ENCODE measurements at places on chromosomes 1 and 21.

GRCh38 chr1:212612041-212612961 lies 3.7 kb downstream of the ATF3 start:
- no peak for DNase-seq

- peak; percentile 6 for DNase-seq
Measured at GRCh38 chr1:184691719-184692324, 62.8 kb downstream of the EDEM3 start.

DNA sequence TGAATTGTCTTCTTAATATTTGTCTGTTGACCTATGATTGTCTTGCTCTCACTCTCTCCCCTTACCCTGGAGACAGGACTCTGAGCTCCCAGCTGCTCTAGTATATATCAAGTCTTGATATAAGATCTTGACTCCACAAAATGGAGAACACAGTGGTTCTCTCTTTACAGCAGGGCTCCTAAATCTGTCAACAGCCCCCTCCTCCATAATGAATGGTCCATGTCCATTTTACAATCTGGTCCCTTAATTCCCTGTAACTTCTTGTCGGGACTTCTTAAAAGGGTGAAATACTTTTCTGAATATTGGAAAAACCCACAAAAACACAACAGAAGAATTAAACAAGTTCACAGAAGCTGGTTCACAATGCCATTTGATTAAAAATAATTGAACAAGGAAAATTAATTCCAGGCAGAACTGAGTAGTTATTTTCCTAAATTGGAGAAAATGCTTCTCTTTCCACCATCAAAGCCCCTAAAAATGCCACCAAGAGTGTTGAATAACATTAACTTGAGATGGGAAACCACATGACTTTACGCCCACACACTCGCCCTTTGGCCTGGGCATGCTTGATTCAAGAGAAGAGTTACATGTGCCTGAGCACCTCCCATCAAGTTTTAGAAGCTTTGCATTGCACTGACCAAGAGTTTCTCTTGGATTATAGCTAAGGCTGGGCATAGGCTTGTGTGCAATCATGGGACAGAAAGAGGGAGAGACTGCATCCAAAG lies 109.8 kb downstream of the TOMM20 start:
- DNase-seq: no peak

GRCh38 chr1:84037758-84038611 lies 39.1 kb upstream of the TTLL7 start:
- DNase-seq: no peak

DNA sequence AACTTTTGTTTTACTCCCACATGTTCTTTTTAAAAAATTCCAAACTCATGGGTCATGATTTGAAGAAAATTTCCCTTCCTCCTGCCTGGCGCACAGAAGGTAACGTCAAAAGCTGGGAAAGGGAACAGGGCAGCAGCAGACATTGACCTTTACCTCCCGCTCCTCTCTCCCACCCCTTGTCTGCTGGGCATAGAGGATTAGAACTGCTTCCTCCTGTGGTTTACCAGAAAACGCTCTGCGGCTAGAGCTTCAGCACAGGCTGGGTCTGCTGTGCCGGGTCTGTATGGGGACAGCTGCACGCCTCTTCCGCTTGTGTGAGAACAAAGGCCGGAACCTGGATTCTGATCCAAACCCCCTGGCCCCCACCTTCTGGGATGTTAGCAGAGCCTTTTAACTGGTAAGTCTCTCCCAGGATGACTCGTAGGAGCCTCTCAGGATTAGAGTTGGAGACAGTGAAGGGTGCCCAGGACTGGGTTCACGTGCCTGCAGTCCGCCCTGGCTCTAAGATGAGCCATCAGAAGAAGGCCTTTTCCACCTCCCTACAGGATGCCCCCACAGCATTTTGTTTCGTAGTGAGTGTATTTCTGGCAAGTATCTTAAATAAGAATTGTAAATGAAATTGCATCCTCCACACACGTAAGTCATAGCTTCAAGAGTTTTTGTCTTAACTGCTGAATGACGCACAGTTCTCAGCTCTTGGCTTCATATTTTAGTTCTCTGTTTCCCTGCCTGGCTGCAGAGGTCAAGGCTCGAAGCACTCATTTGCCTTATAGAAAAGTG lies 5.2 kb downstream of the H6PD start:
- no peak for DNase-seq

DNA sequence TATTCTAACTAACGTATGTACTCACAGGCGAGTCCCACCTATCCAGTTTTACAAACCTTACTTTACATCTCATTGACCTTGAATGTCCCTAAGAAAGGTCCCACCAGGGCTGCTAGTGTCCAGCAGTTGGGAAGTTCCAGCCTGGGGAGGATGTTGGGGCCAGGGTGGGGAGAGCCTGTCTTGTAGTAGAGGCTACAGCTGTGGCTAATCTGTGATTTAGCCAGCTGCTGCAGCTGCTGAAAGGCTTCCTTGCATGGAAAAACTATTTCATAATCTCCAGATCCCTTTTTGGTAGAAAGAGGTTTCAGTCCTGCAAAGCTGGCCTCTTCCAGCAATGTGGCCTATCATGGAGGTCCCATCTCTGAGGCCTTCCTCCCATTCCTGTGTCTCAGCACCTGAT lies 23.1 kb downstream of the TNN start:
- no peak for DNase-seq

DNA sequence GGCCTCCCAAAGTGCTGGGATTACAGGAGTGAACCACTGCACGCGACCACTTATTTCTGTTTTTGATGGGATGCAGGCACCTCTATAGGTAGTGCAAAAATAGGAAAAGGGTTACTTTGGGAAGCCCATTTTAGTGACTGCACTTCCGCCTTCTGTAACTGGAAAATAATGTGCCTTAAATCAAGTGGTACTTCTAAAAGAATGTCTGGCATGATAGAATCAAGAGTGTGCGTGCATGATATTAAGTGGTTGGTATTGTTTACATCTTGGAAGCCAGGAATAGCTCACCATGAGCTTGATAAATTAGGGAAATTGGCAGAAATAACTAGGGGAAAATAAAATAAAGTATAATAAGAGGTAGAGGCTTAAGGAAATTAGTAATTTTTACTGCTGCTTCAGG lies 1067.0 kb downstream of the ADGRL2 start:
- DNase-seq: no peak

DNA sequence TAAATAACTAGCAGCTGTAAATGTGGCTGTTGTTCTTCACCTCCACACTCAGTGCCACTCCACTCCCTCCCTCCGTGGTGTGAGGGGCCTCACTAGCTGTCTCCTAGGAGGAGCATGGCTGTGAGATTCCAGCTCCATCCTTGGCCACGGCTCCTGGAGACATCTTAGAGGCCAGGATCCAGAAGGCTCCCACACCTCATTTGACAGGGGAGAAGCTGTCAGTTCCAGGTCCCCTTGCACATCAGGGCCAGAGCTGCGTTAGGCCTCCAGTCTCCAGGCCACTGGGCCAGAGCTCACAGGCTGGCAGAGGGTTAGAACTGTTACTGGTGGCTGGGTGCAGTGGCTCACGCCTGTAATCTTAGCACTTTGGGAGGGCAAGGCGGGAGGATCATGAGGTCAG lies 15.0 kb downstream of the PCSK9 start:
- no peak for DNase-seq

GRCh38 chr1:10905841-10906655 lies 106.4 kb upstream of the TARDBP start:
- no peak for DNase-seq

GRCh38 chr1:1079408-1080121 lies 5.5 kb upstream of the RNF223 start:
- DNase-seq: peak; percentile 27

DNA sequence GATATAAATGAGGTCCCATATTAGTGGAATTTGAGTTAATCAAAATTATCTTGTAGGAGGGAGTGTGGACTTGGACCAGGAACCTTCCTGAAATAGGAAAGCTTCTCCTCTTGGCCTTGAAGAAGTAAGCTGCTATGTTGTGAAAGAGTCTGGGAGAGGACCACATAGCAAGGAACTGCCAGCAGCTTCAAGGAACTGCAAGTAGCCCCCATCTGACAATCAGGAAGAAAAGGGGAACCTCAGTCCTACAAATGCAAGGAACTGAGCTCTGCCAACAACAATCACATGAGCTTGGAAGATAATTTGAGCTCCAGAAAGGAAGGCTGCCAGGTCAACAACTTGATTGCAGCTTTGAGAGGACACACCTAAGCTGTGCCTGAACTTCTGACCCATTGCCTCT lies 8.2 kb upstream of the PRMT6 start:
- no peak for DNase-seq

DNA sequence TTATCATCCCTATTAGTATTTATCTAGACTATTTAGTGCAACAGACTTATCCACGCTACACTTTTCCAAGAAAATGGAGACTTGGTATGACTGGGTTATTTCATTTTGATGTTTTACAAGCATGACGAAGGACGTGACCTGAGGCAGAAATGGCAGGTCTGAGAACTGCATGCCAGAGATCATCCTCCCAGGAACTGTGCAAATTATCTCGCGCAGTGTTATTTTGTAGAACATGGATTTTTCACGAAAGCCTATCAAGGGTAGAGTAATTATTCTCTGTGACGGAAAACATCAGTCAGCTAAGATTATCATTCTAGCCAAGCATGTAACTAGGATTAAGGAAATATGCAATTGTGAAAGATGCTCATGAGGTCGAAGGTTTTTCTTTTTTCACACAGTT lies 361.5 kb upstream of the AJAP1 start:
- no peak for DNase-seq

GRCh38 chr1:210250998-210251679 lies 18.5 kb downstream of the SERTAD4 start:
- DNase-seq: no peak

GRCh38 chr1:51234721-51235425 lies 1.2 kb upstream of the RNF11 start:
- no peak for DNase-seq

GRCh38 chr1:88900883-88901282 lies 9.5 kb upstream of the GTF2B start:
- DNase-seq: no peak

GRCh38 chr1:247561711-247562110 lies 12.8 kb downstream of the GCSAML start:
- no peak for DNase-seq

- no peak for DNase-seq
Measured at GRCh38 chr1:59078070-59078800, 218.7 kb upstream of the FGGY start.

GRCh38 chr21:41321908-41322495 lies 5.4 kb downstream of the FAM3B start:
- no peak for DNase-seq

DNA sequence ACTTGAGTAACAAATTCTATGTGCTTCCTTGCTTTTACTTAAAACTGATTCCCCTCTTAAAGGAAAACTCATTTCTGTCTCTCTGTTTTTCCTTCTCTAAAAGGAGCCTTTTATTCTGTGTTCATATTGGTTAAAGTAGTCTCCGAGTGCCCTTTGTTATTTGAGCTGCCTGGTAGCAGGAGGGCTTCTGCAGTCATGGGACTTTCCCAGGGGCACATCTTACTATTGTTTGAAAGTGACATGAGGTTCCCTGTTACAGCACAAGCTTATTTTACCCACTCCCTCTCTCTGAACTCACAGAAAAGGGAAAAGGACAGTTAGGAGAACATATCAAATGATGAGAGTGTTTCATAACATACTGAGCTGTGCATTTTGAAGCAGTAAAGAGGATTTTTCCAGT lies 58.1 kb upstream of the ANGPTL1 start:
- no peak for DNase-seq

- no peak for DNase-seq
Measured at GRCh38 chr1:45065083-45065482, 53.0 kb downstream of the UROD start.

GRCh38 chr1:168509875-168510791 lies 33.7 kb downstream of the XCL2 start:
- no peak for DNase-seq

- DNase-seq: no peak
Measured at GRCh38 chr1:168726281-168726680, 2.7 kb downstream of the DPT start.

DNA sequence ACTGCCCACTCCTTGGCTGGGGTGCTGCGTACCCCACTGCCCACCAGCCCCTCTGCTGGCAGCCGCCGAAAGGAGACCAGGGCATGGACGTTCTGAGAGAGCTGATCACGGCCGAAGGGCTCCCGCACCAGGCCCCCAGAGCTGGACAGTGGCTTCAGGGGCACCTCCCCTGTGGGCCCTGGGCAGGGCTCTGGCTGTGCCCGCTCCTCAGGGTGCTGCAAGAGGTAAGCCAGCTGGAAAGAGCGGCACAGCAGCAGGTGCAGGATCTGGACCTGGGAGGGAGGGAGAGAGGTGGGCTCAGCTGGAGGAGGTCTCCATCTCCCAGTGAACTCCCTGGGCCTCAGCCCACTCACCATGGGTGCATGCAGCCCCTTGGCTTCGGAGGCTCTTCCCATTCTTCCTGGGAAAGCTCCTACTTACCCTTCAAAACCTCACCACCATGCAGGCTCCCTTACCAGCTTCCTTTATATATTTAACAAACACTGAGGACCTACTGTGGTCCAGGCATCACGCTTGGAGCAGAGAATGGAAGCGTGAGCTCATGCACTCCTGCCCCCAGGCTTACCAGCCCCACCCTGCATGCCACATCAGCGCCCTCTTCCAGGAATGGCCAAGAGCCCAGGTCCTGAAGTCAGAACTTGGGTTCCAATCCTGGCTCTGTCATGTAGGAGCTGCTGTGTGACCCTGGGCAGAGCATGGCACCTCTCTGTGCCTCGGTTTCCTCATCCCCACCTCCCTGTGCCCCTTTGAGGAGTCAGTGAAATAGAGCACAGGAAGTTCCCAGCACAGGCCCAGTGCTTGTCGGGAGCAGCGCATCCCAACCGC lies 6.8 kb upstream of the KIF17 start:
- no peak for DNase-seq

DNA sequence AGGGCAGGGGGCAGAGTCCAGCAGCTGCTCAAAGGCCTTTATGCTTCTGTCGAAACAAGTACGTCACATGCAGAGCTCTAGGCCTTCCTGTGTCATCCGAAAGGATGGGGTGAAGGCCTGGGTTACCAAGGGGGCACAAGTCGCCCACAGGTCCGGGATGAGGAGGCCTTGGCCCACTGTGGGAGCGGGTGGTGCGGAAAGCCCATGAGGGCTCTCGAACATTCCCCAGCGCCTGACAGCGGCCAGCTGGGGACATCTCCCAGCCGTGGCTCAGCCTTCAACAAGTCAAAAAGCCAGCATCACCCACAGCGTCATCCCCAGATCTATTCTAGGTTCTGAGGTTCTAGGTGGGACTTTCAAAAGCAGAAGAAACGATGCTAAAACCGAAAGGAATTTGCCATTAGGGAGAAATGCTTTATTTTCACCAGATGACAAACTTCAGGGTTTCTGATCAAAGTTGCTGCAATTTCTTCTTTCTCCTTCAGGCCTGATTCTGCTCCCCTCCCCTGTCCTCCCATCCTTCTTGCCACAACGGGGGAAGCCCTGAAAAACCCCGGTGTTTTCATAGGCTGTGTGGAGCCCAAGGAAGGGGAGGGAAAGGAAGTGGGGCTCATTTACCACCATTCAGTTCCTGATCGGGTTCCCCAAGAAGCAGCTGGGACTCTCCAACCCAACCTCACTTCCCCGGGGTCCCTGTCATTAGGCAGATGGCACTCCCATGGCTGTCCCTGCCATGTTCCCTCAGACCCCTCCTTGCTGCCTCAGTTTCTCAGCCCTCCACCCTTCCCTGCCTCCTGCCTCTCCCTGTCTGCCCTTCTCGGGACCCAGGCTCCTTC lies 17.6 kb downstream of the GPR137B start:
- no peak for DNase-seq

- DNase-seq: no peak
Measured at GRCh38 chr21:43879348-43880110, 14.5 kb downstream of the AGPAT3 start.

- no peak for DNase-seq
Measured at GRCh38 chr1:213414346-213414745, 363.3 kb downstream of the RPS6KC1 start.

GRCh38 chr1:246492611-246493245 lies 14.4 kb downstream of the SMYD3 start:
- DNase-seq: peak; percentile 21

GRCh38 chr1:79110749-79111148 lies 104.2 kb upstream of the ADGRL4 start:
- DNase-seq: no peak

Measured in brain pericyte (primary cell).